ENCODE measurements at places on chromosomes 16 and 17.

DNA sequence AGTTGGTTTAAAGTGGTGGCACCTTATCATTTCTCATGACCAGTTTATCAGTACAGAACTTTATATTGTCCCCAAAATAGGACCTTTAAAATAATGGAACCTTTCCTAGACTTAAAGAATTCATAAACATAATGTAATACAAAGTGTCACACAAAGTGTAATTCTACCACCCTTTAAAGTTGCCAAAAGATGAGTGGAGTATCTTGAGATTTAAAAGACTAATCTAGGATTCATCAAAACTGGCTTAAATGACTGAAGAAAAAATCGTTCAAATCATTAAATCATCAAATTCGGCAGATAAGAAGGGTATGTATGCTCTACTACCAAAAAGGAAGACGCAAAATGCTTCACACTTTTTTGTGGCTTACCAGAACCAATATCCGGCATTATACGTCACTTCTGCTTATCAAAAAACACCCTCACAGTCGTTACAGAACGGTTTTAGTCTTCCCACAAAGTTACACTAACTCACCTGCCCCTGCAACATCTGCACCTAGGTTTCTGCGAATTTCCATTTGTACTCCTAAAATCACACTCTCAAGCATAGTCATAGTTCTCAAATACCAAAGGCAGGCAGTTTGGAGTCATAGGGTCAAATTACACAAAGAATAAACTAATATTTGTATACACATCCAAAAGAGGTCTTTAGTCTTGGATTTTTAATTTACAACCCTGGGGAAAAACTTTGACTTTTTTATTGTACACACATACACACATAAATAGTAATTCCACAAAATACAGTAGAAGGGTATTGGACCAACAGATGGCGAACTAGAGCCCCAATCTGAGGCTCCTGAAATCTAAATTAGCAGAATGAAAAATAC lies 1.4 kb upstream of the KANSL1 start:
- no peak for DNase-seq

DNA sequence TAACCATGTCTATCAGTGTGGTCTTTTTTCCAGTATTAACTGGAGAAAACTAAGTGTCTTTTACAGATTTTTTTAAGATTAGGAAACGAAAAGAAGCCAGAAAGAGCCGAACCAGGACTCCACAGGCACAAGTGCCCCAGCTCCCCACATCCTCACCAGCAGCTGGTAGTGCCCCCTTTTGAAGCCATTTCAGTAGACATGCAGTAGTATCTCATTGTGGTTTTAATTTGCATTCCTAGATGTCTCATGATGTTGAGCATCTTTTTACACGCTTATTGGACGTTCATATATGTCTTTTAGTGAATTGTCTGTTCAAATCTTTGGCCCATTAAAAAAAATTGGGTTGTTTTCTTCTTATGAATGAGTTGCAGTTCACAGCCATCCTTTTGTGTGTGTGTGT lies 4.8 kb upstream of the CMTM3 start:
- no peak for DNase-seq

DNA sequence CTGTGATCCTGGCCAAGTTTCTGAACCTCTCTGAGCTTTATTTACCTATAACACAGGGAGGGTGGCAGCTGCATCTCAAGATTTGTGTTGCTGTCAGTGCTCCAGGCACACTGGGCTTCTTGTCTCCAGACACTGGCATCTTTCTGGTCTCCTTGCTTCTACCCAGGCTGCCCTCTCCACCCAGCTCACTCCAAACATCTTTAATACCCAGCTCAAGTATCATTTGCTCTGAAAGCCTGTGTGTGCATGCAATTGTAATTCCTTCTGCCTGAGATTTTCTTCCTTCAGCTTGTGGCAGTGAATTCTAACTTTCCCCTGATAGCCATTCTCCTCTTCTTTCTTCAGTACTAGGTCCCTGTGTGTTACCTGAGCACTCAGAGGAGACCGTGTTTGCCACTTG lies 50.7 kb upstream of the USP7 start:
- DNase-seq: no peak

- DNase-seq: no peak
Observed at GRCh38 chr16:31706925-31707324, 166.7 kb upstream of the ZNF267 start.

GRCh38 chr16:27315333-27316037 lies 1.7 kb downstream of the IL4R start:
- no peak for DNase-seq

DNA sequence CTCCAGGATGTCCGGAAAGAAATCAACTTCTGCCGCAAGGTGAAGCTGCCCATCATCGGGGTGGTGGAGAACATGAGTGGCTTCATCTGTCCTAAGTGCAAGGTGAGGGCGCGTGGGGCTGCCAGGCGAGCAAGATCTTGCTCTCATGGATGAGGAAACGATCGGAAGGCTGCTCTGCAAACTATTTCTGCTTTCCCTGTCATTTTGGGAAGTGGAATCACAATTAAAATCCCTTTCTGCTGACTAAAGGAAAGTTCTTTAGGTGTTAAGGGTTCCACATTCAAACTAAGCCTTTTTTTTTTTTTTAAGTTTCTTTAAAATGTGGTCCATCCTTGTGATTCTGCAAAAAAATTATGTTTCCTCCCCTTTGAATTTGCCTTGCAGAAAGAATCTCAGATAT lies 17.7 kb downstream of the NUBP1 start:
- DNase-seq: no peak

- no peak for DNase-seq
Observed at GRCh38 chr17:50922107-50922506, 56.0 kb upstream of the TOB1 start.

DNA sequence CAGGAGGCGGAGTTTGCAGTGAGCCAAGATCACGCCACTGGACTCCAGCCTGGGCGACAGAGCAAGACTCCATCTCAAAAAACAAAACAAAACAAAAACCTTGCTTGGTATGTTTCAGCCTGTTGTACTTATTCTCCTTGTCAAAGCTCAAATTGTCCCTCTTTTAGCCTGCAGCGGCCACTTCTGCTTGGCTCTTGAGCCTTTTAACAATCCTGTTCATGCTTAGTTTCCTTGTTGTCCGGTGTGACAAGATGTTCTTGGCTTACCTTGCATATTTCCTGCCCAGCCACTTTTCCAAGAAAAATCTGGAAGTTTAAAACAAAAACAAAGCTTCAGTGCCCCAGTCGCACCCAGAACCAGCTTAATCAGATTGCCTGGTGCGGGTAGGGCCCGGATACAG lies 81.0 kb downstream of the ABCC1 start:
- no peak for DNase-seq

DNA sequence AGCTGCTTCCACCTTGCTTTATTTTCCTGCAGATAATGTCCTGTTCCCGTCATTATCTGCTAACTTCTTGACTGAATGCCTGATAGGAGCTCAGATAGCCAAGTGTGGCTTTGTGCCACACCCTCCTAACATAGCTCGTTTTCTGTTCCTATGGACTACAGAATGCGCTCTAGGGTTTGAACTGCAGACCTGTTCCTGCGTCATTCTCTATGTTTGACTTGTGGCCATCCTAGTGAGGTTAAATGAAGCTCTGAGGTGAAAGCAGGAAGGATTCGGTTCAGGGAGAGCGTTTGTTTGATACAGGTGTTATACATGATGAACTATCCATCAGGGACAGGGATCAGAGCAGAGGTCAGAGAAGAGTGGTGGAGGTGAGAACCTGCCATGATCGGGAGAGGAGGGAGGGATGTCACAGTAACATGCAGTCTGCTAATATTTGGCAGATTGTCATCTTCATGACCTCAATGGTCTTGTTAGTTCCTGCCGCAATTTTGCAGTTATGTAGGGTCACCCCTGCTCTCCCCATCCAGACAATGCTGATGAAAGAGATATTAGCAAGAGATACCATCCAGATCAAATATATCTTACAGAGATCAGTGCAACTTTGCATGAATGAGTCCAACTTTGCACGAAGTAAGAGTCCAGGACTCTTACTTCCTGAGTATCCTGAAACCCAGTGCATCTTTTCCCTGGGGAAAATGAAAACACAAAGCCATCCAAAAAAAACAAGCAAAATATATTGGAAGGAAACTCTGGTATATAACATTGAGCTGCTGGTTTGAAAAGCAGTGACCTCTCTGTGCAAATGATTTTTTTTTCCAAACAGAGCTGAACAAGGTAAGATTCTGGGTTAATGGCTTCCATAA lies 32.8 kb downstream of the MPHOSPH6 start:
- DNase-seq: no peak

DNA sequence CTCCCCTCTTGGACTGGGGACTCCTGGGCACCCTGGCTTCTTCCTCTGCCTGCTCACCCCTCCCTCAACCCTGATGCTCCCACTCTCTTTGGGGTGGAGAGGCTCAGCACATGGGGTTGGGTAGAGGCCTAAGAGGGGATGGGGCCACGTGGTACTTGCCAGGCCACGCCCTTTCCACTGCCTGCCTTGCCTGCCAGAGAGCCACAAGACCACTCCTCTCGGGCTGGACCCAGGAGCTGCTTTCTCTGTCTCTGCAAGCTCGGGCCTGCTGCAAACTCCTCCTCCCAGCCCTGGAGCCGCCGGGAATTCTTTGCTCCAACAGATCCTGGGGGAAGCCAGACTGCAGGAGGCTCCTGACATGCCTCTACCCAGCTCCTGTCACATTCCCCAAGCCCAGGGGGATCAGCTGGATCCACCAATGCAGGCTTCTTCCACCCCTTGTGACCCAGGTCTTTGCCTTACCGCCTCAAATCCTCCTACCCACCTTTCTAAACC lies 11.8 kb downstream of the DLX4 start:
- no peak for DNase-seq

DNA sequence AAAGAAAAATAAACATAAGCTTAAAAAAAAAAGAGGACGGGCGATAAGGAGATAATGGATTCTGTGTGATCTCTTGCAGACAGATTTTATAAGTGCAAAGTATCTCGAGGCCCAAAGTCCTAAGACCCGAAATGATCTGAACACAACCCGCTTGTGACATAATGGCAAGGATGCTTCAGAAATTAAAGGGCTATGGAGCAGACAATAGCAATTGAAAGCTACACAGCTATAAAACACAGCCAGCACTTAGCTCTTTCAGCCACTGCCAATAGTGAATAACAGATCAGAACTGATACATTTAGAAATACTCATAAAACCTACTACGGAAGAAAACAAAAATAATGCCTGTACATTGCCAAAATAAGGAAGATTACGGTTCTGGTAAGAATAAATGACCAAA lies 117.5 kb downstream of the ZFHX3 start:
- no peak for DNase-seq

- peak; percentile 100 for DNase-seq
Observed at GRCh38 chr17:81393684-81394376, 1.4 kb upstream of the BAHCC1 start.

GRCh38 chr17:81115749-81116464 lies 49.4 kb upstream of the PVALEF start:
- DNase-seq: no peak

DNA sequence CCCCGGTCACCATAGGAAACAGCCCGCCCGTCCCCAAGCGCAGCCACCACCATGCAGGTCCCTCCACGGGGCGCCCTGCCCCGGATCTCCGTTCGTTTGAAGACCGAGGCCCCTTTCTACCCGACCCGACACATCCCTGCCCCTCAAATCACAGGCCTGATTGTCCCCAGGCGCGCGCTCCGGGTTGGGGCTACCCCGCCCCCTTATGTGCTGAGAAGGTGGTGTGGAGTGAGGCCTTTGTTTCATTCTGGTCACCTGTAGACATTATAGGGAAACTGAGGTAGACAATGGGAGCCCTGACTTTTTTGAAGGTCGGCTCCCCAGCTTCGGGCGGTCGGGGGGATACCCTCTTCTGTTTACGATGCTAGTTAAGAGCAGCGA lies 763 bp upstream of the ACTG1 start:
- peak; percentile 55 for DNase-seq

- DNase-seq: no peak
Observed at GRCh38 chr17:9872852-9873251, 32.2 kb downstream of the RCVRN start.

DNA sequence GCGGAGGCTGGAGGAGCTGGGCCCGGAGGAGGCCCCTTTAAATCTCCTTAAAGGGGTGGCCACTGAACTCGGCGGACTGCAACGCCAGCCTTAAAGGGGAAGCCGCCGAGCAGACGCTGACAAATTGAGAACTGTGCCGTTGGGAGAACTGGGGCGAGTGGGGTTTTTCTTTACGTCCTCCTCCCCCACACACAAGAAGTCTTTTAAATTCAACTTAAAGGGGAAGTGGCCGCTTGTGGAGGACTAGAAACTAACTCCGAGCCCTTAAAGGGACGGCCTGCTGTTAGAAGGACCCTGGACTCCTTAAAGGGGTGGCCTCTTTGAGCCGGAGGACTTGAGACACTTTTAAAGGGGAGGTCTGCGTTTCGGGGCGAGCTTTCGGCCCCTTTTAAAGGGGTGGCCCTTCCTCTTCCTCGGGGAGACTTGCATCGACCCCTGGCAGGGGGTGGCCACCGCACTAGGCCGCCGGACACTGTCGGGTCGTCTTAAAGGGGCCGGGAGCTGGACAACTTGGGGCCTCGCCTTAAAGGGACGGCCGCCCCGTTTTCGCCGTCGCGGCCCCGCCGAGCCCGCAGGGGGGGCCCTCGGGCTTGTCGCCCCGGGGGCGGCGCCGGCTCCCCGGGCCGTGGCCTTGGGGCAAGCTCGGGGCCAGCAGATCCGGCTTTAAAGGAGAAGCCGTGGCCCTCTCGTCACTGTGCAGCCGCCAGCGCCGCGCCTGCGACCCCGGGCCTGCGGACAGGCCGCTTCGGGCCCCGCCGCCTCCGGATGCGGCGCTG lies 688 bp downstream of the FBRS start:
- DNase-seq: no peak

DNA sequence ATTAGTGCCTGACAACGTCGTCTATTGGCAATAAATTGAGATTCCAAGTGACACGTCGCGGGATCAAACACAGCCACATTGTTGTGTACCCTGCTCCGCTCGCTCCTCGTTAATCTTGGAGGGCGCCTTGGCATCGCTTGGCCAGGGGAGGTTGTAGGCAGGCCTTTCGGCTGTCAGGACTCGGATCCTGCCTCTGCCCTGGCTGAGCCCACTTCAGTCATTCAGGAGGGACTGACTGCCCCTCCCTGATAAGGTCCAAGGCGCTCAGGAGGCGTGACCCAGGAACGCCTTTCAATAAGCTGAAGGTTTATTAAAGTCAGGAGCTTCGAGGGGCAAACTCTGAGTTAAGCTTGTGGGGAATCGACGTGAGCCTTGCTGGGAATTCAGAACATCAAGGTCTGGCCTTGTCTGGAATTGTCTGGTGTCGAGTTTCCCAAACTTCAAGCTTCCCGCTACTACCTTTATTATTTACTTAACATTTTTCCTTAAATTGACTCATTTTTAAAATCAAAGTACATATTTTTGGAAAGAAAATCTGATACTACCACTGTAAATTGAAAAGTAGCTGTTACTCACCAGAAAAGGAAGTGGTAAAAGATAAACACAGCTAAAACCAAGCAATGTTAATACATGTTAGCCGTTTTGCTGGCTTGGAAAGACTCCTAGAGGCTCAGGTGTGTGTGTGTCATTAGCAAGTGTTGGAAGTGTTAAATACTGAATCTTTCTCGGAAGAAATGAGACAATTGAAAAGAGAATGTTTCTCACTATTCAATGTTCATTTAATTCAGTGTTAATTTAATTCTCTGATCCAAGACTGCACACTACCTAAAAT lies 5.3 kb upstream of the IRX3 start:
- no peak for DNase-seq

- no peak for DNase-seq
Observed at GRCh38 chr16:10552998-10553491, 27.4 kb downstream of the EMP2 start.
